ENCODE measurements at places on chromosomes 3 and 15. TPM values are rescaled to one million over a fixed set of nuclear protein-coding genes. Genes with fewer than 3 reads are reported as not detected.
A peak's percentile ranks its signal among the peaks of the same experiment; 100 is the strongest.

DNA sequence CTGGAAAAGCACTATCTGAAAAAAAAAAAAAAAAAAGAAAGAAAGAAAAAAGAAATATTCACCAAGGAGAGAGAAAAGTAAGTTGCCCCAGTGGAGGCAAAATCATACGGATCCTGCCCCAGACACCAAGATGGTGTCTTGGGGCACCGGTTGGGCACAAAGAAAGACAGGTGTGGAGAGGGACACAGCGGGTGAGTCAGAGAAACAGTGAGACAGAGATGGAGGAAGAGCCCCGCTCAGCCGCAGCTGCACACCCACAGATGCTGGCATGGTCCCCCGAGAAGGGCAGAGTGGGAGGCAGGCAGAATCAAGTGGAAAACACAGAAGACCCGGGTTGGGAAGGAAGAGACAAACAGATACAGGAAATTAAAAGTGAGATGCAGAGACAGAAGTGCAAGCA is 129.7 kb upstream of the SMAD3 start:
- peaks cover 5% of the 10 kb centered on the region for H3K4me1 ChIP-seq
- H3K27ac ChIP-seq: peak overlapping the region; percentile 64
- no peak for DNase-seq
- no peaks in the 10 kb centered on the region for H3K27me3 ChIP-seq
- no peaks in the 10 kb centered on the region for H3K36me3 ChIP-seq
- peak overlapping the region; percentile 49 for H3K4me3 ChIP-seq

- no peak overlapping the region for H3K27ac ChIP-seq
- peaks cover 54% of the 10 kb centered on the region for H3K27me3 ChIP-seq
- no peaks in the 10 kb centered on the region for H3K36me3 ChIP-seq
- peaks cover 16% of the 10 kb centered on the region for H3K4me1 ChIP-seq
- no peak overlapping the region for H3K4me3 ChIP-seq
- no peak for DNase-seq
Measured at GRCh38 chr3:53491276-53491675, 3.1 kb upstream of the CACNA1D start.

DNA sequence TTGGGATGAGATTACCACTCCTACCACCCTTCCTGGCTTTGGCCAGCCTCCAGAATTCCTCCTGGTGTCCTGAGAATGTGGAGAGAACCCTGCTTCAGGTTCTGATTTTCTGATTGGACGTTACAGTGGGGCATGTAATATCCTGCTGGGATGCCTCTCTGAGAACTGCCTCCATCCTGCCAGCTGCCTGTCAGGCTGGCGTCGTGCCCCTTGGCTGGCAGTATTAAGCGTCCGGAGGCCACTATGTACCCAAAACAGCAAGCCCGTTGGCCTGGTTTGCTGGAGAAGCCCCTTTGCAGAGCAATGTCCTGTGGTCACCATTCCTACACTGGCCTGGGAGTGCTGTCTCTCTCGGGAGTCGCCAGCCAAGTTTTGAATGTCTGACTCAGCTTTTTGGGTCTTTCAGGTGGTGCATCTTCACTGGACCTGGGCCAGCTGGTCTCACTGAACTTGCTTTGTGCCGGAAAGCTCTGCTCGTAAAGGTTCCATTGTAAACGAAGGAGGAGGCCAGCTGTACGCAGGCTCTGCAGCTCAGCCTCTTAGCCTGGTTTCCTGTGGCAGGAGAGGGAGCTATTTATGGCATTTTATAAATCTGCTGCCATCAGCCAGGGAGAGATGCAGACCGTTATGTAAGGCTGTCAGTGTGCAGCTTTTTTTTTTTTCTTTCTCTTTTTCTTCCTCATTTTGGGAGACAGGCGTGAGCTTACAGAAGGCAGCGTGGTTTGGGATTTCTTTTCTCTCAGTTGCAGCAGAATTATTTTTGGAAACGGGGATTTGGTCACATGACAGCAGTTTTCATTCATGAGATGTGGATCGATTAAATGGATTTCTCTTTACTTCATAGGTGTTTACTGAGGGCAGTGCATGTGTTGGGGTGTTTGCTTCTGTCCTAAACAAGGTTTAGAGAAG is 19.0 kb upstream of the TRAK1 start:
- peak overlapping the region; percentile 39 for H3K4me3 ChIP-seq
- H3K27me3 ChIP-seq: no peaks in the 10 kb centered on the region
- peaks cover 89% of the 10 kb centered on the region for H3K4me1 ChIP-seq
- peak; percentile 71 for DNase-seq

DNA sequence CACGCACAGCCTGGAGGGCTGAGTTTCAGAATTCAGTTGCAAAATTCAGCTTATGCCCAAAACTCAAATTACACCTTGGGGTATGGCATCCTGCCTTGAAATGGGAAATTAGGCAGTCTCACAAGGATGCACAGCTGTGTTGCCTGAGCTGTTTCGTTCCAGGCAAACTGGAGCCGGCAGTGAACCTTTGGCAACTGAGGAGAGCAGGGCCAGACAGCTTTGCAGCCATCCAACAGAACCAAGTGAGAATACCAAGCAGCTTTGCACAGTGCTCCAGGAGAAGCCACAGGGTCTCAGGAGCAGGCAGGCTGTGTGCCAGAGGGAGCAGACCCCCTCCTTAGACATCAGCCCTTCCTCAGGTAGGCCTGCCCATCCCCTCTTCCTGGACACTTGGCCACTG is 32.5 kb upstream of the BFSP2 start:
- DNase-seq: no peak
- H3K4me3 ChIP-seq: no peak overlapping the region
- H3K36me3 ChIP-seq: no peaks in the 10 kb centered on the region
- no peaks in the 10 kb centered on the region for H3K27me3 ChIP-seq

- H3K27me3 ChIP-seq: no peaks in the 10 kb centered on the region
- H3K4me1 ChIP-seq: no peaks in the 10 kb centered on the region
- no peak overlapping the region for H3K4me3 ChIP-seq
- no peak overlapping the region for H3K27ac ChIP-seq
Measured at GRCh38 chr15:35471024-35471423, 74.9 kb downstream of the DPH6 start.

DNA sequence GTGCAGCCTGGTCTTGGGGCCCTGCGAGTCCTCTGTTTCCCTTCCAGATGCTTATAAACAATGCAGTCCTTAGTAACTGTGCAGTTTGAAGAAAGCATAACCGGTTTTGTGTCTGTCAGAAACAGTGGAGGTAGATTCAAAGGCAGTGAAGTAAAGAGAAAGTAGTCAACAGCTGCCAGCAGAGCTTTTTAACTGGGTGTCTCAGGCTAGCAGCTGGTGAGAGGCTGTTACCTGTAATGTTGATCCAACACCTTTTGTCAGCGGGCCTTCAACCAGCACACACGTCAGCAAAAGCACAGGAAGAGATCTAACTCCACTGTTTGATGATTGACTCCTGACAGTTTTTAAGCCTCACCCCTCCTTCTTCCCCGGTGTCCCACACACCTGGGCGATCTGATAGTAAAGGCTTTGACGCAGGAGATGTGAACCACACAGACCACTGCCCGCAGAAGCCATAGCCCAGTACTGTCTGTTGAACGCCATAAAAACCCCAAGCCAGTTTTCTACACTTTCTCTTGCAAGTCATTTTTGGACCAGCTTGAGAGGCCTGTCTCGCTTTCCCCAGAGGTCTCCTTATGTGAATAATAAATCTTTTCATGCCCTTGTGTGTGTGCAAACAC is 178.0 kb downstream of the FMN1 start:
- DNase-seq: no peak
- H3K27me3 ChIP-seq: no peaks in the 10 kb centered on the region
- H3K36me3 ChIP-seq: no peaks in the 10 kb centered on the region
- no peak overlapping the region for H3K4me3 ChIP-seq
- H3K4me1 ChIP-seq: no peaks in the 10 kb centered on the region

- no peak for DNase-seq
- H3K27ac ChIP-seq: no peak overlapping the region
- H3K4me3 ChIP-seq: no peak overlapping the region
- H3K27me3 ChIP-seq: no peaks in the 10 kb centered on the region
- H3K4me1 ChIP-seq: no peaks in the 10 kb centered on the region
- no peaks in the 10 kb centered on the region for H3K36me3 ChIP-seq
Measured at GRCh38 chr3:100833483-100833882, 124.2 kb downstream of the TFG start.

DNA sequence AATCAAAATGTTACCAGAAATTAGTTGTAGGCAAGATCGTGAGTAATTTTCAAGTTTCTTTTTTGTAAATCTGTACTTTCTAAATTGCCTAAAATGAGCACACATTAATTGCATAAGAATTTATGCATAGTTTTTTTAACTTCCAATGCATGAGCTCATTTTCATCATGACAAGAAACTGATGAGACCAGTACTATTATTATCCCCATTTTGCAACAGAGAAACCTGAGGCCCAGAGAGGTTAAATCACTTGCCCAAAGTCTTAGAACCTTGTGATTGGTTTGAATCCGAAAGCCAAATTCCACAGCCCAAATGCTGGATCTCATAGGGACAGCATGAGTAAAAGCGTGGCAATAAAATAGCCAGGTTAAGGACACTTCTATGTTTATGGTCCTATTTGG is 274.7 kb downstream of the ERC2 start:
- no peak for DNase-seq
- H3K36me3 ChIP-seq: no peaks in the 10 kb centered on the region
- no peak overlapping the region for H3K27ac ChIP-seq
- no peaks in the 10 kb centered on the region for H3K4me1 ChIP-seq
- no peak overlapping the region for H3K4me3 ChIP-seq

- no peak for DNase-seq
- peaks cover 22% of the 10 kb centered on the region for H3K4me1 ChIP-seq
- no peak overlapping the region for H3K27ac ChIP-seq
- no peaks in the 10 kb centered on the region for H3K27me3 ChIP-seq
- no peaks in the 10 kb centered on the region for H3K36me3 ChIP-seq
Measured at GRCh38 chr15:77019521-77020331, 24.8 kb downstream of the PSTPIP1 start.

DNA sequence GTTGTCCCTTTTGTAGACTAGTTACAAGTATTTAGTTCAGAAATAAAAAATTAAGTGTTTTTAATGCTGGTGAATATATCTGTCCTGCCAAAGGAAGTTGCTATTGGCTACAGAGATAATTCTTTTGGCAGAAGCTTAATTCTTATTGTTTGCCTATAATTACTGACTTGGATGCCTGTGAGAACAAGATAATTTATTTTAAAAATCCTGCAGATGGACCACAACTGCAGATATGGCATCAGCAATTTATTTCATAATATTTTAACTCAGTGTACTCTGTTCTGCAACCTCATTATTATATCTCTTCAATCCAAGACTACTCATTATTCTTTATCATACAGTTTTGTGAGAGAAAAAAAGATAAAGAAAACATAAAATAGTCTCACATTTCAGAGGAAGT is 789.8 kb downstream of the NAALADL2 start:
- no peaks in the 10 kb centered on the region for H3K27me3 ChIP-seq
- H3K4me1 ChIP-seq: peaks cover 11% of the 10 kb centered on the region
- H3K36me3 ChIP-seq: no peaks in the 10 kb centered on the region
- H3K4me3 ChIP-seq: no peak overlapping the region

GRCh38 chr15:35705884-35706585 is 160.1 kb upstream of the DPH6 start:
- no peaks in the 10 kb centered on the region for H3K36me3 ChIP-seq
- no peak for DNase-seq
- peak overlapping the region; percentile 78 for H3K27ac ChIP-seq
- no peak overlapping the region for H3K4me3 ChIP-seq
- H3K27me3 ChIP-seq: no peaks in the 10 kb centered on the region

DNA sequence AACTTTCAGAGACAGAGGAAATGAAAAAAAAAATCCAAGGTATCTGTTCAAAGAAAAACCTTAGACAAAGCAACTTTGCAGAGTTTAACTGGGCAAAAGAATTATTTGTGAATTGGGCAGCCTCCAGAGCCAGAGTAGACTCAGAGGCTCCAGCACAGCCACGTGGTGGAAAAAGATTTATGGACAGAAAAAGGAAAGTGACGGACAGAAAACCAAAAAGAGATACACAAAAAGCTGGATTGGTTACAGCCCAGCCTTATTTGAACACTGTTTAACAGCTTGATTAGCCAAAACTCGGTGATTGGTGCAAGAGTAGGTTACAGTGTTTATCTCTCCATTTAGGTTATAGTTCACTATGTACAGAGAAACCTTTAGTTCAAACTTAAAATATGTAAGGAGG is 23.7 kb upstream of the GPD1L start:
- H3K36me3 ChIP-seq: no peaks in the 10 kb centered on the region
- H3K27ac ChIP-seq: no peak overlapping the region
- no peaks in the 10 kb centered on the region for H3K4me1 ChIP-seq
- H3K4me3 ChIP-seq: no peak overlapping the region
- no peak for DNase-seq
- no peaks in the 10 kb centered on the region for H3K27me3 ChIP-seq

DNA sequence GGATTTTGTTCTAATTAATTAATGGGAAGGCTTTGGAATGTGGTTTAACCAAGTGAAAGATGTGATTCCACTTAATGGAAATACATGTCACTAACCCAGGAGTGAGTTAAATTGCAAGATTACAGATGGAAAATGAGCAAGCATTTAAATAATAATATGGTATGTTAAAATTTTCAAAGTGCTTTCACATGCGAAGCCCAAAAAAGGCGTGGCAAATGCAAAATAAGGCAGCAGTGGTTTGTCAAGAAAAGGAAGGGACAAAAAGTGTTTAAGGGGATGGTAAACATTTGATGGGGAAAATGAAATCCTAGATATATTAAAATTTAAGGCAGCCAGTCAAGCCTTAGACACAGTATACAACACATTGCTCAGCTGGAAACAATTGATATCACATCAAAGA is 2.9 kb downstream of the TICRR start:
- no peak overlapping the region for H3K27ac ChIP-seq
- peaks cover 10% of the 10 kb centered on the region for H3K4me1 ChIP-seq
- no peak overlapping the region for H3K4me3 ChIP-seq
- H3K36me3 ChIP-seq: no peaks in the 10 kb centered on the region

DNA sequence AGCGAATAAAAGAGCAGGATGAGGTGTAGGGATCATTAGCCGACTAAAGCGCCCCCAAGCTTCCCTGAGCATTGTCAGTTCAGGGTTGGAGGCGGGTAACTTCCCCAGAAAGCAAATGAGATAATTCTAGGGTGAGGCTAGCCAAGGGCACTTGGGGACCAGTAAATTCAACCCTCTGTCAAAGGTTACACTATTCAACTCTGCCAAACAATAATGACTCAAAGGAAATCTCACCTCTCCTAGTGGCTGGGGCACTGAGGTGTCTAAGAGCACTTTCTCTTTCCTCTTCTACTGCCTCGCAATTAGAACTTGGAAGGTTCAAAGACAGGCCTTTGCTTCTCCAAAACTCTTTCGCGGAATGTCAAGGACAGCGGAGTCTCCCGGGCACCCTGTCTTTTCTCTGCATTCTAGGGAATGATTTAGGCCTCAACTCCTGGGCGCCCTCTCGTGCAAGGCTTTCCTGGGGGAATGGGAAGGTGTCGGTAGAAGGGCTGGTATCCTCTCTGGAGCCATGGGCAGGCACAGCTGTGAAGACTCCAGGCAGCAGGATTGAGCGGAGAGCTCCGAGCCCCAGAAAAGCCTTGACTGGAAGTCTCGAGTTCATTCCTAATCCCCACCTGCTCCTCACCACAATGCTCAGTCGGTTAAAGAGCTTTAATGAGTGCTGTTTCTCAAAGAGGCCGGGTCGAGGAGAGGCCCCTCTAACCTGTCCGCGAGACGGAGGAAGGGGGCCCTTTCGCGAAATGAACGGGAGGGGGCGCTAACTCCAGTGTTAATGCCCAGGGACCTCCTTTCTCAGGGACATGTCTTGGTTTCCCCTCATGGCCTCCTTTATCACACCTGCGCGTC is 21.9 kb downstream of the ZIC4 start:
- H3K4me3 ChIP-seq: no peak overlapping the region
- H3K27ac ChIP-seq: no peak overlapping the region

FBXW12 gene
- total RNA-seq: not detected

OPA1 gene
- 165 TPM for total RNA-seq

MCF2L2 gene
- total RNA-seq: 0.94 TPM

TNIK gene
- total RNA-seq: 20.5 TPM

SCAMP5 gene
- 6.6 TPM for total RNA-seq

TPRG1 gene
- total RNA-seq: 1.0 TPM

A4GNT gene
- total RNA-seq: not detected

All from heart right ventricle (tissue), 16 donors.